ENCODE measurements at places on chromosomes 11 and 22.

GRCh38 chr11:60344146-60344545 is 17.1 kb downstream of the MS4A6E start:
- no peak for DNase-seq

DNA sequence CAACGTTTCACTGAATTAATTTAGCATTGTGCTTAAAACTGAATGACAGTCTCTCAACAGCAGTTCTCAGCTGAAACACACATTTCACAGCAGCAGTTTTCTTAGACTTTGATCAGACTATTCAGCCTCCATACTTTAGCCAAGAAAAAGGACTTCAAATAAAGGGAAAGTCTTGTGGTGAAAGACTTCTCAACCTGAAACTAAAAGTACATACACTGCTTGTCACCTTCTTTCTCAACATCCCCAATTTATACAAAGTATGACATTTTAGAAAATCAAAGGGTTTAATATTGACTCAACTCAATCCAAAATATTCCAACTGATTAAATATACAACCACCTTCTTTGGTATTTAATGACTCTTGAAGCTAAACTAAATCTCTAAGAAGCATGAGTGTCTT is 419.0 kb downstream of the LRRC4C start:
- DNase-seq, result no peak

GRCh38 chr11:126793596-126793995 is 207.0 kb downstream of the KIRREL3 start:
- DNase-seq, result no peak

- no peak for DNase-seq
Measured at GRCh38 chr11:90364527-90364926, 141.7 kb upstream of the CHORDC1 start.

DNA sequence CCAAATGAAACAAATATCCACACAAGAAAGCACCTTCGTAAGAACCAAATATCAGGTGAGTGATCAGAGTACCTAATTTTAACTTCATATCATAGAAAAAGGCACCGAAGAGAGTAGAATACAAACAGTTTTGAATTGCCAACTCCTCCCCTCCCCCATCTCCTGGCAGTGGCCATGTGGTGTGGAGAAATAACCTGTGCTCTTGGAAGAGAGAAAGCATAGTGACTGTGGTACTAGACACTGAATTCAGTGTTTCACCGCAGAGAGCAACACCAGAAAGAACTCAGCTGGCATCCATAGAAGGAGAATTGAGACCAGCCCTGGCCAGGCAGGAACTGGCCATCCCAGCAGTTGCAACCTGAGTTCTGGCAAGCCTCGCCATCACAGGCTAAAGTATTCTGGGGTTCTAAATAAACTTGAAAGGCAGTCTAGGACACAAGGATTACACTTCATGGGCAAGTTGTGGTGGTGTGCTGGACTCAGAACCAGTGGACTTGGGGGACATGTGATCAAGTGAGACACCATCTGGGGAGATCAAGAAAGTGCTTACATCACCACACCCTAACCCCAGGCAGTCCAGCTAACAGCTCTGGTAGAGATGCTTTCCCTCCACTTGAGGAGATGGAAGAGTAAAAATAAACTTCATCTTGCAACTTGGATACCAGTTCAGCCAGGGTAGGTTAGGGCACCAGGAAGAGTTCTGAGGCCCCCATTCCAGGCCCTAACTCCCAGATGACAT is 1003.2 kb downstream of the NTM start:
- DNase-seq, result no peak

- no peak for DNase-seq
Measured at GRCh38 chr11:14424096-14424495, 65.1 kb upstream of the RRAS2 start.

DNA sequence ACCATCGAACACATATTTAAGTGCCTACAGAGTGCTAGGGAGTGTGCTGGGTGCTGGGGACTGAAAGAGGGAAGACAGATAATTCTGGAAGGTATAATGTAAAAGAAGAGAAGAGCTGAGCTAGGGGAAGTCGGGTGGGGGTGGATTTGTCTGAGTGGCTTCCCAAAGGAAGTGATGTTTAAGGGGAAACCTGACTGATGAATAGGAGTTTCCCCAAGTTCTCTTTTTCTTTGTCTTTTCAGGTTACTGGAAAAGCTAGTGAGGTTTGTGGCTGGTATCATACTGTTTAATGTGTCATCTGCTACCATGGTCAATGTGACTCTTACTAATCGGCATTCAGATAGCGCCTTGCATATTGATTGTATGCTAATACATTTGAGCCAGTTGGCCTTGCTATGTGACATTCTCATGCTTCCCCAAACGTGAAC is 151.6 kb upstream of the MTMR2 start:
- DNase-seq, result no peak

GRCh38 chr22:44379817-44380755 is 67.3 kb upstream of the SHISAL1 start:
- no peak for DNase-seq

DNA sequence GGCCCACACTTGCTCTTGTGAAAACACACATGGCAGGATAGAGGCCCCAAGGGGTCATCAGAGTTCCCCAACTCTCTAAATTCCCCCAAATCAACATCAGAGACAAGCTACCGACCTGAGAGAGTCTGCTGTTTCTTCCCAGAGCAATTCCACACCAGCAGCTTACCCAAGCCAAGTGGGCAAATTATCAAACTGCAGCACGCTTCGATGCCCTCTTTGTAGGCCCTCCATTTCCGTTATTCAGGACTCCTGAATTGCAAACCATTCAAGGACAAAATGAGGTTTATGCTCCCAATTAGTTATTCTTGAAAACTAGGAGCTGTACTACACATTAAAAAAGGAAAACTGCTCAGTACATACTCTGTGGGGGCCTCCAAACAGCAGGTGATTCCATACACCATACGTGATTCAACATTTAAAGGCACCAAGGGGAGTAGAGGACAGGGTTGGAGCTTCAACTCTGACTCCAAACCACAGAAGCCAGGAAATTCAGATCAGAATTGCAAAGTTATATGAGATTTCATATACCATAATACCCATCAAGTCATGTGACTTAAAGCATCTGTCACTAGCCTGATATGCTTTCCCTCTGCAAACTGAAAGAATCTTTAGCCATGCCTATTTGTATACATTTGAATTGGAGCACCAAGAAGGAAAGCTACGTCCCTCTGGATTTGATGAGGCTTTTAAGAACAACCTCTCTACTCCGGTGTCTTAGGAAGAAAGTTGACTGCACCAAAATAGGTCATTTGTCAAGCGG is 234.8 kb downstream of the CADM1 start:
- DNase-seq, result no peak

DNA sequence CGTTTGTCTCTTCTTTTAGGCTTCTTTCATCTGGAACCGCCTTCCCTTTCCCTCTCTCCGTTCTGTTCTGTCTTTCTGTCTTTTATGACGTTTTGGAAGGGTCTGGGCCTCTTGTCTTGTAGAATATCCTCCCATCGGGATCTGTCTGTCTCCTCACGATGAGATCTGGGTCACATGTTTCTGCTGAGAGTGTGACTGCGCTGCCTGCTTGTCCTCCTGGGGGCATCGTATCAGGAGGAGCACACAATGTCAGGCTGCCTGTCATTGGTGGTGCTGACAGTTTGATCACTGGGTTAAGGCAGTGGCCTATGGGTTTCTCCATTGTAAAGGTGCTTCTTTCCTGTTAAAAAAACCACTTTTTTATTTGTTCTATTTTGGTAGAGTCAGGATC is 60.4 kb upstream of the PARVG start:
- no peak for DNase-seq

All from stimulated activated CD4-positive, alpha-beta T cell treated with anti-CD3 and anti-CD28 coated beads, TNF-alpha, amount 100 ng/mL, for 1 hour (primary cell).